ENCODE measurements at places on chromosomes 2 and 18.

- DNase-seq, result no peak
These were observed 382.6 kb upstream of the ZNF804A start for GRCh38 chr2:184215745-184216144.

DNA sequence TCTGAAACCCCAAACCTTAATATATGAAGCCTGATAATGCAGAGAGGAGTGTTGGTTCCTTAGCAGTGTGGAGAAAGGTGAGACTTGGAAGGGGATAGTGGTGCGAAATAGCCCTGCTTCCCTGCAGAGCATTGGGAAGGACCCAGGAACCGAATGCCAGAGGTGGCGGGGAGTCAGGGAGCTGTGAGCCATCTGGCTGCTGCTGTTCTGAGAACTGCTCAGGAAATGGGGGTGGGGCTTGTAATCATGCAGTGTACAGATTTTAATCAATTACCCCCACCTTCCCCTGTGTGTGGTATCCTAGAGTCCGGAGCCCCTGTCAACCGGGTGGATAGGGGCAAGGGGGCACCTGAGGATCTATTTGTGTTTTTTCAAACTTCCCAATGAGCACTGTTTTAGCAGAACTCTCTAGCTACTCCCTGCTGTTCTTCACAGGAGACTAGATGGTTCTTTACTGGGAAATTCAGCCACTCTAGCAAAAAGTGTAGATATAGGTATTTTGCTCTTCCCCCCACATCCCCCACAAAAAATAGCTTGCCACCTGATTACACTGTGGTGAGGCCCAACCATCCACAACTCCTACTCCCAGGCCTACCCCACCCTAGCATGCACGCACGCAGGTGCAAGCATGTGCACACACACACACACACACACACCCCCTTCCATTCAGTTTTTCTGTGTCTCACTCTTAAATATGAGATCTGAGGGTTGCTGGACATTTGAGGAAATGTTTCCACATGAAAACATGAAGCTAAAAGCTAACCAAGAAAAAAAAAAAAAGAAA lies 30.1 kb upstream of the MBOAT2 start:
- DNase-seq, result no peak

DNA sequence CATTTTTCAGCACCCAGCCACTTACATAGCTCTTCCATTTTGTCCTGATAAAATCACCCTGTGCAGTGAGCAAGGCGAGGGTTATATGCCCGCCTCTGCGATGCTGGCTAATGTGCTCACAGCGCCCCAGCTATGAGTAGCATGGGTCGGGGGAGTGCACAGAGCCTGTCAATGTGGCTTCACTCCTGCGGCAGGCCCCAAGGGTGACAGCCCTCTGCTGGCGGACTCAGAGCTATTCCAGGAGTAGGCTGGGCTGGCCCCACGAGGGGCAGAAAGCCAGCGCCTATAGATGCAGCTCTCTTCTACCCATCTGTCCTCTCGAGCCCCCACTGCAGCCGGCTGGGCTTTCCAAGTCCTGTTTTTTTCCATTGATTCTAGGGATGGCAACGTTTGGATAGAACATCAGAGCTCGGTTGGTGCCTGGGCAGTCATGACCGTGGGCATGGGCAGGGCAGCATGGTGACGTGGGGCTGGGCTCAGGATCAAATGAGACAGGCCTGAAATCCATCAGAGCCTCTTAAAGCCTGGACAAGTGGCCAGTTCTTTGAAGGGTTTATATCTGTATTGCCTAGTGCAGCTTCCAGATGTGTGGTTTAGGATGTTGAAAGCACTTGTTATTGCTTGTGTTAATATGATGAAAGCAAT lies 134.7 kb downstream of the MCFD2 start:
- DNase-seq, result no peak

DNA sequence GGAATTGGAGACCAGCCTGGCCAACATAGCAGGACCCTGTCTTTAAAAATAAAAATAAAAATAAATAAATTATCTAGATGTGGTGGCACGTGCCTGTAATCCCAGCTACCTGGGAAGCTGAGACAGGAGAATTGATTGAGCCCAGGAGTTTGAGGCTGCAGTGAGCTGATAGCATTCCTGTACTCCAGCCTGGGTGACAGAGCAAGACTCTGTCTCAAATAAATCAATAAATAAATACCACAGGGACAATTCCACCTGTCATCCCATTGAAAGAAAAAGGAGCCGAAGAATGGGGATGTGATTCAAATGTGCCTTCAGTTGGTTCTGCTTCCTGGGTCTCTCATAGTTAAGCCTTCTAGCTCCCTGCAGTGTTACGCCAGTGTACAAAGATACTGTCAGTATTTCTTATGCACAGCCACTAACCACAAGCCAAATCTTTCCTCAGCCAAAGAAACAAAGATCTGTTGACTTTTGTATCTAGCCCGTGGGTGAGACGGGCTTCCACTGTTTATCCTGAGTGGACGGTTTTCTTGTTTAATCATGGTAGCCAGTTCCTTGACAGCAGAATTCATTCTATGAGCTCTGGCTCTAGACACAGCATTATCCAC lies 12.6 kb downstream of the LGALSL start:
- DNase-seq, result no peak

DNA sequence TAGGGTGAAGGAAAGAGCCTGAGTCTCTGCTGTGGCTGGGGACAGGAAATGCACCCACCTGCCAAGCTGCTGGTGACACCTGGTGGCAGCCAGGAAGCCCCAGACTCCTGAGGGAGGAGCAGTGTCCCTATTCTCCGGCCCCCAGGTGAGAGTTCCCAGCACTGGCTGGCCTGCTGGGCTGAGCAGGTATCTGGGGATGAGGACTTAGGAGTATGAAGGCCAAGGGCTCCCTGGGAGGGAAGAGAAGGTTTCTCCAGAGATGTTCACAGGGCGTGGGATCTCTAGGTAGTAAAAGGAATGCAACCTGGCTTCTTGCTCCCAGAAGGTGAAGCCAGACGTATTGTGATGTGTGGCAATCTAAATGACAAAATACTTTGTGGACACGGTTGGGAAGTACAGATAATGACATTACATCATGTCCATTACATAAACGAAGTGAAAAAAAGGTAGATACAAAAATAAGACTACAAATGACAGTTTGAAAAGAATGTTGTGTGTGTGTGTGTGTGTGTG lies 75.8 kb upstream of the SLC1A4 start:
- DNase-seq, result no peak

DNA sequence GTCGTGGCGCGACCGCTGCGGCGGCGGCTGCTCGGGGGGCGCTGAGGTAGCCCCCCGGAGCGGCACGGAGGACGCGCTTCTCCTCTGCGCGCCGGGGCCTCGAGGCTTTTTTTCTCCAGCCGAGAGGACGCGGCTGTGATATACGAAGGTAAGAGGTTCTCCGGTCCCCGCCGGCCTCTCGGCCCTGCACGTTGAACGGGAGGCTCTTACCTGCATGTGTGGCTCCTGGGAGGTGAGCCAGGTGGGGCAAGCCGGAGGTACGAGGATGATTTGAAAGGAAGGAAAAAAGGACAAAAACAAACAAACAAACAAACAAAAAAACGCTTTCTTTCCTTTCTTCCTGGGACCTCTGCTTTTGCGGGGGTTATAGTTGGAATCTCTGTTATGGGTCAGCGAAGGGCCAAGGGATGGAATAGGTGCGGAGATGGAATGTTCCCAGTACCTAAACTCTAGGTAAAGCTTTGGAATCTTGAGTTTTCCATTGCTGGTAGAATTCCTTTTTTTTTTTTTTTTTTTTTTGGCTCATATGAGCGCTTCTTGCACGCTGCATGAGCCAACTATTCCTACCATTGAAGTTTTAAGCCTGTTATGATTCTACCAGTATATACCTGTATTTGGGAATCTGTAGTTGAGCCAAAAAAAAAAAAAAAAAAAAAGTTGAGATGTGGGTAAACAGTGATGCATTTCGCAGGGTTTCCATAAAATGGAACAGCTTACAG lies 674 bp downstream of the PTPN4 start:
- DNase-seq, result no peak

GRCh38 chr2:25842155-25842554 lies 36.1 kb downstream of the ASXL2 start:
- DNase-seq, result no peak

GRCh38 chr2:210517264-210517663 lies 39.1 kb upstream of the CPS1 start:
- DNase-seq, result no peak

DNA sequence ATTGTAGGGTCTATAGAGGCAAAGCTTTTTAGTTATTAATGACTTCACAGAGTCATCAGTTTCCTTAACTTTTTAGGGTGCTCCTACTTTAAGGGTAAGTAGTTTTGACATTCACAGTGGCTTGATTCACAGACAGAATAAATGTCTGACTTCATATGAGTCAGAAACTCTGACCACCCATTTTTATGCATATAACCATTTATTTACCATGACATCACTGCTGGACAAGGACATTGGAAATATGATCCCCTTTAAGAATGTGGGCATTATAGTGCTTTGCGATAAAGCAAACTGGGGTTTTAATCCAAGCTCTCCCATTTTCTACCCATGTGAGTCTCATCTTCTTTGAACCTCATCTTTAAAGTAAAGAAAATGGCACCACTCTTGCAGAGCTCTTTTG lies 162.0 kb upstream of the MC4R start:
- DNase-seq, result no peak

GRCh38 chr18:3979024-3979423 lies 476.1 kb downstream of the DLGAP1 start:
- no peak for DNase-seq

Measured in D721Med (cell line).